Activated CD8-positive, alpha-beta memory T cell treated with anti-CD3 and anti-CD28 coated beads for 24 hours (primary cell): ENCODE measurements at places on chromosomes 4 and X.

DNA sequence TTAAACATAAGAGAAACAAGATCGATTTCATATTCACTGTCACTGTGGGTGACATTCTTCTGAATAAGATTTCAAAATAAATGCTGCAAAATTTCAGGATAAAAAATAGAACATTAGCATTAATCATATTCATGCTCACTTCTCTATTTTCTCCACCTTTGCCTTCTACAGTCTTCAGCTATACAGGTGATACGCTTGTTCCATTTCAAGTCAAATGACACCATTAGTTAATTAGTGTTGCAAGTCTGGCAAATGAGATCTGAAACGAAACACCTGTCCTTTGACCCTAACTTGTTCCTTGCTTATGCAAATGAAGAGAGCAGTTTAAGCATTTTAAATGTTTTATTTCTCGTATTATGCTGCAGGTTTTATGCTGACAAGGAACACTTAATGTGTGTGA lies 667.5 kb upstream of the MAGEB2 start:
- DNase-seq, result no peak

DNA sequence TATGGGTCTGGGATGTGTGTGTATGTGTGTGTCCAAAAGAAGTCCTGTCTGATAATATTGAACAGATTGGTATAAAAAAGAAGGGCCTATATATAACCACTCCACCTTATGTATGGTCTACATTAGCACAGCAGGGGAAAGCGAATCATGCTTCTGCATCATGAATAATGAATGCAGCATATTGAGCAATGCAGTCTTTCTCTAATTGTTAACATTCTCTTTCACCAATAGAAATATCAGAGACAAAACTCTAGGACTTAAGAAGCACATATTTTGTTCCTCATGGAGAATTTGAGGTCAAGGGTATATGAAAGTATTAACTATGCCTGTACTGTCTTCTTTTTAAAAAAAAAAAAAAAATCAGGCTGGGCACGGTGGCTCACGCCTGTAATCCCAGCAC lies 264.3 kb upstream of the NOCT start:
- no peak for DNase-seq

DNA sequence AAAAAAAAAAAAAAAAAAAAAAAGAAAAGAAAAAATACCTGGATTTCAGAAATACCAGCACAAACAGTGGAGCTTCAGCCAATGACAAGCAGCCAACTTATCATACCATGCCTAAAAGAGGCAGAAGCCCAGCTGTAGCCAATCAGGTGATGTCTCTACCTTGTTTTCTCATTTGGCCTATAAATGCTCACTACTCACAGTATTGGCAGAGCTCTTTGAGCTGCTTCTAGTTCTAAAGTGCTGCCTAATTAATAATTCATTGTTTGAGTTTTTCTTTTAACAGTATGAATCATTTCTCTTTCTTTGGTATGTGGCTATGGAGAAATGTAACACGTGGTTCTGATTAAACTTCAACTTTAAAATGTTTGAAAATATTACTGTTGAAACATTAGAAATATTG lies 188.8 kb upstream of the TECRL start:
- DNase-seq, result no peak

DNA sequence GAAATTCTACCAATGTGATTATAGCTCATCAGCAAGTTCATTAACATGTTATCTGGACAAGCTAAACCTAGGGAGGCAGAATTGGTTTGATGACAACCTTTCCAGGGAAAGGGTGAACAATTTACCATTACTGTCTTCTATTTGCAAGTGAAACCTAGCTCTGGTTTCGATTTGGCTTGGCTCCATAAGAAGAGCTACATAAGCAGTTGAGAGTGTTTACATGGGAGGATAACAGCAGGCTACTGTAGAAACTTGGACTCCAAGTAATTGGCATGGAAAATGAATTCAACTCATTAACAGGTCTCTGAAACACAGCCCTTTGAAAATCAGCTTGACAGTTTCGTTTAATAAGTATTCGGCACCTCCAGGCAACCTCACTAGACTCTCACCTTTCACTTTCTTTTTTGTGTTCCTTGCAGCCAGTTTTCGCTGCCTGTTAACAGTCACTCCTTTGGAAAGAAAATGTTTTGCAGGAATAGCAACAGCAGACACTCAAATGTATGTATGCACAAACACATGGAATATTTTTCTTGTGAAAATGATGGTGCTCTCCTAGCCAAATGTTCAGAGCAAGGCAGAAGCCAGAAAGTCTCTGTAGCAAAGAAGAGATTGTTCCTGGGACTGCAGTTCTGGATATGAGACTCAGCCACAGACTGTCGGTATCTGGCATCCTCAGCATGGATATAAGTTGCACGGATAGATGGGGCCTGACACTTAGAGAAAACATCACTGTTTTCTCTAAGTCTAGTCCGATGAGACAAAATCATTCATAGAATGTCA lies 27.5 kb downstream of the POU3F4 start:
- no peak for DNase-seq

- DNase-seq, result no peak
Observed at GRCh38 chrX:81261576-81261975, 59.7 kb downstream of the SH3BGRL start.

DNA sequence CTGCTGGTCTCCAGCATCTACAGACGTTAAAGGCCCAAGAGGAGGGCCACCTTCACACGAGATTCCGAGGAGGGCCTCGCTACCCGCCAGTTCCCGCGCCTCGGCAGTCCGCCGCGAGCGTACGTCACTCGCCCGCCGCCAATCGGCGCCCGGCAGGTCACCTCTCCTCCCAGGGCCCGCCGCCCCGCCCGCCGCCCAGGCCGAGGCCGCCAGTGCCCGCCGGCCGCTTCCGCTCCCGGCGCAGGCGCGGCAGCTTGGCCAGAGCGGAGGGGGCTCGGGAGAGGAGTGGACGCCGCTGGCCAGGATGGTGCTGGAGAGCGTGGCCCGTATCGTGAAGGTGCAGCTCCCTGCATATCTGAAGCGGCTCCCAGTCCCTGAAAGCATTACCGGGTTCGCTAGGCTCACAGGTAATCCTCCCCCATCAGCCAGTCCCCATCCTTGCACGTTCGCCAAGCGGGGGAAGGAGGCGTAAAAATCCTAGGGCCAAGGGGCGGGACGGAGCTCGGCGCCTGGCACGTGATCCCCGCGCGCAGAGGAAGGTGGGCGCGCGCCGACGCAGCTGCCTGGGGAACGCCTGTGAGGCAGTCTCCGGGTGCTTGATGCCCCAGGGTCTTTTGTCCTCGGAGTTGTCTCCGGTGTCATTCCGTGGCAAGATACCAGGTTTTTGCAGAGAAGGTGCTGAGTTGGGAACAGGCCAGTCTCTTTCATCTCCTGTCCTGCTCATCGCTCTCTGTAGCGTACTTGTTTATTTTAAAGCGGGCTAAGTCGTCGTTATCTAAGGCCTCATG lies at the start of gene CISD2:
Gene CISD2, plus strand, starts transcription at position 212 of the 788 bp plus-strand sequence. Its CDS starts 93 bp downstream, at position 305.
- DNase-seq, result peak; percentile 96

DNA sequence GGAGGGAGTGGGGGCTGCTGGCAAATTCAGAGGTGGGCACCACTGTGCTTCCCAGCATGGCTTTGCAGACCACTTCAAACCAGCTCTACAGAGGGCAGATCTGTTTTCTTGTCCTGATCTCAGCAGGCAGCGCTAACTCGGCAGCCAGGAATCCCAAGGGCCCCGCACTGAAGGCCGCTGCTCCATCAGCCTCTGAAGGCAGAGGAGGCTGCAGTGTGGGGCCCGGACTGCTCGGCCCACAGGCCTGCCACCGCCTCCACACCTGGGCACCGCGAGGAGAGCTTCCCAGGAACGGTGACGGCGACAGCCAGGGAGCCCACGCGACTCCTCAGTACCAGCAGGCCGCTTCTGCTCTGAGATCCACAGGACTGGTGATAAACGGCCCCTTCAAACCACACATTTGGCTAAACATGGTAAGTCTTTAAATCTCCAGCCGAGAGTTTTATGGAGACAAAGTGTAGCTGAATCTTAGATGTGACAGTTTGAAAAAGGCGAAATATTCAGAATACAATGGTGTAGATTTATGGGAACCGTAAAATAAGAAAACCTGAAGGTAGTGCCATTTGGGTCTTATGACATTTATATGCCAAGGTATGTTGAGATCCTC lies 23.6 kb downstream of the DCTD start:
- no peak for DNase-seq

DNA sequence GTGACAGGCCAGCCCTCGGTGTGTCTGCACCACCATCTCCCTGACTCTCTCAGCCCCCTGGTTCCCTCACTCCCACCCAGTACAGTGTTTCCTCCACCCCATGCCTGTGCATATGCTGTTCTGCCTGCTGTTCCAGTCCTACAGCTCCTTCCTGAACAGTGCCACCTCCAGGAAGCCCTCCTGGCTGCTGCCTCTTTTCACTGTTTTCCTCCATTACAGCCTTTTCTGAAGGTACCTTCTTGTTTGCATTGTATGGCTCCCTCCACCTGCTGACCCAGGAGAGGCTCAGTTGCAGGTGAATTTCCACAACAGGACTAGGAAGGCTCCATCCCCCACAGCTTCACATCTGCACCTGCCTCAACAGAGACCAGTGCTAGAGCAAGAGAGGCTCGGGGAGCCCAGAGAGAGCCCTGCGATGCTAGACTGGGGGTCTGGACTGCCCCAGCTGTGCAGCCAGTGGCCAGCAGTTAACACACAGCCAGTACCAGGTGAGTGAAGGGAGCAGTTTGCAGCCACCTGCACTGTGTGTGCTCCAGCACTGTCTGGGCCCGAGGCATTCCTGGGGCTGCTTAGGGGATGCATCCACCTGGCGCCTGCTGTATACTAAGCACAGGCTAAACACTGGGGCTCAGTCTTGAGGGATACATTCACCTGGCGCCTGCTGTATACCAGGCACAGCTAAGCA lies 92.0 kb downstream of the ADRA2C start:
- no peak for DNase-seq

- no peak for DNase-seq
Observed at GRCh38 chr4:2218436-2218835, 23.5 kb downstream of the HAUS3 start.

- DNase-seq, result no peak
Observed at GRCh38 chrX:53056292-53056691, 7.7 kb downstream of the GPR173 start.

- no peak for DNase-seq
Observed at GRCh38 chr4:139581096-139581495, 25.1 kb upstream of the SETD7 start.

GRCh38 chr4:101346351-101347266 lies 717 bp downstream of the PPP3CA start:
- DNase-seq, result peak; percentile 68

GRCh38 chr4:47750788-47751187 lies 87.1 kb downstream of the CORIN start:
- DNase-seq, result no peak

GRCh38 chrX:6558979-6559378 lies 24.1 kb upstream of the VCX3A start:
- DNase-seq, result no peak

- peak; percentile 71 for DNase-seq
Observed at GRCh38 chrX:96685210-96686099, 813 bp downstream of the DIAPH2 start.

GRCh38 chrX:12985331-12985730 lies 10.4 kb downstream of the TMSB4X start:
- no peak for DNase-seq

DNA sequence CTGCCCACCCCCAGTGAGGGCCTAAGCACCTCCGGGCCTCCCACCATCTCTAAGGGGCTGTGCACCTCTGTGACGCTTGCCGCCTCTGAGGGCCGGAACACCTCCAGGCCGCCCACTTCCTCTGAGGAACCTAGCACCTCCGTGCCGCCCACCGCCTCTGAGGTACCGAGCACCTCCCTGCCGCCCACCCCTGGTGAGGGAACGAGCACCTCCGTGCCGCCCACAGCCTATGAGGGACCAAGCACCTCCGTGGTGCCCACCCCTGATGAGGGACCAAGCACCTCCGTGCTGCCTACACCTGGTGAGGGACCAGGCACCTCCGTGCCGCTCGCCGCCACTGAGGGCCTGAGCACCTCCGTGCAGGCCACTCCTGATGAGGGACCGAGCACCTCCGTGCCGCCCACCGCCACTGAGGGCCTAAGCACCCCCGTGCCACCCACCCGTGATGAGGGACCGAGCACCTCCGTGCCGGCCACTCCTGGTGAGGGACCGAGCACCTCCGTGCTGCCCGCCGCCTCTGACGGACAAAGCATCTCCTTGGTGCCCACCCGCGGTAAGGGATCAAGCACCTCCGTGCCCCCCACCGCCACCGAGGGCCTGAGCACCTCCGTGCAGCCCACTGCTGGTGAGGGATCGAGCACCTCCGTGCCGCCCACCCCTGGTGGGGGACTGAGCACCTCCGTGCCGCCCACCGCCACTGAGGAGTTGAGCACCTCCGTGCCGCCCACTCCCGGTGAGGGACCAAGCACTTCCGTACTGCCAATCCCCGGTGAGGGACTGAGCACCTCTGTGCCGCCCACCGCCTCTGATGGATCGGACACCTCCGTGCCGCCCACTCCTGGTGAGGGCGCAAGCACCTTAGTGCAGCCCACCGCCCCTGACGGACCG lies 977 bp downstream of the MAGEE1 start:
- DNase-seq, result peak; percentile 72

DNA sequence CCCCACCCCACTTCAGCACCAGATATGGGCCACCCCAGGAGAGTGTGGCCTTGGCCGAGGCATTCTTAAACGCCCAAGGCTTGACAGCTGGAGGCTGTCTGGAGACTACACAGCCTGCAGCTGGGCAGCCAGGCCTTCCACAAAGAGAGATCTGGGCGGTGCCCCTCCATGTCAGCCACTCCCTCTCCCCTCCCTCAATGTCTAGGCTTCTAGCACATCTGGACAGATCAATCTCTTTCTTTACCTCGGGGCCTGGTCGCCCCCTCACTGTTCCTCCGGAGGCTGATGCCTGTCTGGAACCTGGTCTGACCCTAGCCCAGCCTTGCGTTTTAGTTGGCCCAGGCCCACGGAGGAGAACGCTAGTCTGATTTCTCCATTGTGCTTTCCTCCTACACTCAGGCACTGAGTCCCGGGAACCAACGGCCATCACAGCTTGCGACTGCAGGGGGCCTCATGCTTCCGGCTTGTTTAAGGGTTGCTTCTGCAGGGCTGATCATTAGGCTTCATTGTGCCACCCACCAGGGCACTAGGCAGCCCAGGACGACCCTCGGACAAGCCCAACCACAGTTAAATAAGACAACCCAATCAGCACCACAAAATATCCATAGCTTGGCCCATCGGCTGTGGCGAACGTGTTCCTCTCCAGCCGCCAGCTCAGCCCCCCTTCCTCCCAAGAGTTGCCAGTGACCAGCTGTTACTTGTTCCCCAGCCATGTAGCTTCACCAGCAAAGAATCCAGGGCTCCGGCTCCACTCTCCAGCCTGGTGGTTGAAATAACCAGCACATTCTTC lies 200.6 kb downstream of the BCOR start:
- DNase-seq, result no peak

- no peak for DNase-seq
Observed at GRCh38 chr4:84336964-84337705, 162.0 kb downstream of the NKX6-1 start.
